ENCODE measurements at places on chromosomes 4 and X.
A peak's percentile ranks its signal among the peaks of the same experiment; 100 is the strongest.

GRCh38 chr4:153594210-153594609 lies 89.9 kb upstream of the TLR2 start:
- no peak for DNase-seq

DNA sequence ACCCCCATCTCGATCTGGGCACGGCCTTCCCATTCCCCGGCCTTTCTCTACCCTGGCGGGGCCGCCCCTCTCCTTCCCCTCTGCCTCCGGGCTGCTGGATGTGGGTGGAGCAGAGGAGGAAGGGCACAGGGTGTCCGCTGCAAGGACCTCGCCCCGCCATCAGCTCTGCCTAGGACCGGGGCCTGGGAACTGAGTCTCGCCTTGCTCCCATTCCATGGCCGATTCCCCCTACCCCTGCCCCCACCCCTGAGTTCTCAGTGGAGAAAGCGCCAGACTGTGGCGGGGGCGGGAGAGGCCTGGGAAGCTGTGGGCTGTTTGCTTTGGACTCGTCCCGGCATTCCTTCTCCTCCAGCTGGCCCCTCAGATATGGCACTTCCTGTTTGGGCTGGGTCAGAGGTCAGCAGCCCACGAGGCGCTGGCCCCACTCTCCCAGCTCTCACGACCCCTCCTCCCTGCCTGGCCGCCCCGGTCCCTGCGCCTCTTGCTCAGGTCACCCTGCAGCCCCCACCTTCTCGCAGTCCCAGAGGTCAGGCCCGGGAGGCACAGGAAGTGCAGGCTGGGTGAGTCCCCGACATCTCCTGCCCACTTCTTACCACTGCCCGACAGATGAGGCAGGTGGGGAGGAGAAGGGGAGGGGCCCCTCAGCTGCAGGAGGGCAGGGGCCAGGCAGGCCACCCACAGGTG lies 6.4 kb upstream of the BGN start:
- no peak for DNase-seq

- no peak for DNase-seq
Observed at GRCh38 chr4:156346959-156347385, 393.3 kb upstream of the CTSO start.

DNA sequence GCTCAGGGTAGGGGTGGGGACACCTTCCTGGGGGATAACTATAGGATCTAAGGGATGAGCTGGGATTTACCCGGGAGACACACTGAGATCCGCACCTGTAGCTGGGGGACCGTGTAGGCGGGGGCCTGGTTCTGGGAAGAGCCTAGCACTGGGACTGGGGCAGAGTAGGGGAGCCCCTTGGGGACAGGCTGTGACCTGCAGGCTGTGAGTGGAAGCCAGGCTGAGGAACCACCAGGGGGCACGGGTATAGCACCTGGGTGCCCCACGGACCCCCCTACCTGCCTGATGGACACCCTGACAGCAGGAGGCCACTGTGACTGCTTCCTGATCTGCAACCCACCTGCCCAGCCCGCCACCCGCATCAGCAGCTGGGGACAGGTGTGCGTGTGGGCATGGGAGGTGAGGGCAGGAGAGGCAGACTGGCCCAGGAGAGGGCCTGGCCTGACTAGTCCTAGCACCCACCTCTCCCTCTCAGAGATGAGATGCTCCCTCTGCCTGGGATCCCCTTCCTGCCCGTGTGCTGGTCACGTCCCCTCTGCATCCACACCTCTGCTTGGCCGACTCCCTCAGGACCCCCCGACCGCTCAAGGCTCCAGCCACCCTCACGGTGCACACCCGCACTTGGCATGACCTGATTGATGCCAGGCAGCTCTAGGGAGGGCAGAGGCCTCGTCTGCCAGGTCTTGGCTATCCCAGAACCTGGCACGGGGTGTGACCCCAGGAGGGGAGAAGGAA lies 94.2 kb upstream of the NKX1-1 start:
- DNase-seq, result peak; percentile 2

DNA sequence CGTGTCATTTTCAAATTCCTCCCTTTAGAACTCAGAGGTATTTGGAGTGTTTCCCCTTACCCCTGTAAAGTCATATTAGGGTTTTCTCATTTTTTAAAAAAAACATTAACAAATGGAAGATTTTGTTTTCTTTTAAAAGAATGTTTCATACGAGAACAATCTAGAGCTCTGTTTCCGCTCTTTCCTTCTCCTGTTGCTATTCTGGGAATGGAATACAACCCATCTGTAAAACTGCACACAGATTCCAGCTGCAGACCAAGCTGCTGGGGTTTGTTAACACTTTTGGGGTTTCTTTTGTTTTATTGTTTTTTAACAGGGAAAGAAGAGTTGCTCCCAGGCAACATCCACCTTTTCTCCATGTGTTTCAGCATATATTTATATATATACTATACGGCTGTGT lies 61.3 kb downstream of the HCCS start:
- no peak for DNase-seq

DNA sequence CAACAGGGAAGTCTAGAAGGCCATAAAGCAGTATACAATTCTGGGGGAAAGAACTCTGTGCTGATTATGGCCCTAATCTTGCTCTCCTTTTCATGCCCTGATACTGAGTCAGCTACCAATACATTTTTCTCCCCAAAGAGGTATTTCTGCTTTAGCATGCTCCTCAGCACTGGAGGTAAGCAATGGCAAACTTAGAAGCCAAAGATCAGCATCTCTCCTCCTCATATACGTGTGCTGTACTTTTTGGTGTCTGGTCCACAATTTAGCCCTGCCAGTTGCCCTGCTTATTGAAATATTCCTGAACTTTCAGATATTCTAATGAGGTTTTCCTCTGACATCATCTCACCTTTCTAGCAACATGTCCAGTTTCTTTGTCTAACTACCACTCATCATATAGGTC lies 226.2 kb downstream of the FSTL5 start:
- no peak for DNase-seq

DNA sequence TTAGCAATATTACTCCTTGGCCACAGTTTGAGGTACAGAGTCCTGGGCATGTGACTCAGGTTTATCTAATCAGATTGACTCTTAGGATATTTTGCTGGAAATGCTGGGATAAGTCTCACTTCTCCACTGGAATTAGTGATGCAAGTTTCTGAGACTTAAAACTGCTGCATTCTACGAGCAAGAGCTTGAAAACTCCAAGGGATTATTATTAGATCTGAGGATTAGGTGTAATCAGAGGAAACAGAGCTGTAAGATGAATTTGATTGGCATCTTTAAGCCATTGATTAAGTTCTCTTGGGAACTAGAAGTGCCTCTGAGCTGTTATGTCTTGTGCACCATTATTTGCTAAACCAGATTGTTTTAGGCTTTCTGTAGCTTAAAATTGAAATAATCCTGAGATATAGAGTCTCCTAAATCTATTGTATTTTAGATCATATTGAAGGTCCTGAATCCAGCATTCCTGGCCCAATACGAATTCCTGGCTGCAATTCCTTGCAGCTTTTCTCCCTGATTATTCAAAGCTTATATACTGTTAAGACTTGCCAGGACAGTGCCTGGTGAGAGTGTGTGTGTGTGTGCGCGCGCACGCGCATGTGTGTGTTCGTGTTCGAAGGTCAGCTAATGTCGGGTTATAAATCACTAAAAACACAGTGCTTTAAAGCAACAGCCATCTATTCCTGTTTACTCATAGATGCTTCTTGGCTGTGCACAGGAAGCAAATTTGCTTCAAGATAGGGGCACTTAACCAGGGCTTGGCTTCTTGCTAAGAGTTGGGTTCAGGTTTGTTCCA lies 735.1 kb downstream of the STIM2 start:
- no peak for DNase-seq

- no peak for DNase-seq
Observed at GRCh38 chr4:128675083-128675482, 134.4 kb upstream of the JADE1 start.

DNA sequence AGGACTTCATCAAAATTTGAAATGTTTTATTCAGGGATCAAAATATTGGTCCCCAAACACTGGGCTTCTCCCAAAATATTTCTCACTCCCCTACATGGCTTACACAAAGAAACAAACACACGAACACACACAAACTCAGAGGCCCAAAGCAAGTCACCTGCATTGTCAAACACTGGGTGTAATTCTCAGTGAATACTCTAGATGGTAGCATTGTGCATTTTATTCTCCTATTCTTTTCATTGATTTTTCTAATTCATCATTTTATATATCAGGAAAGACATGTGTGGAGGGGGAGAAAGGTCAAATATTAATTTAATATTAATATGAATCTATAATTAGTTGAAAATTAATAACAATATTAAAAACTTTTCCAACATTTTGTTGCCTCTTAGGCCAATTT lies 72.3 kb upstream of the TNMD start:
- no peak for DNase-seq

DNA sequence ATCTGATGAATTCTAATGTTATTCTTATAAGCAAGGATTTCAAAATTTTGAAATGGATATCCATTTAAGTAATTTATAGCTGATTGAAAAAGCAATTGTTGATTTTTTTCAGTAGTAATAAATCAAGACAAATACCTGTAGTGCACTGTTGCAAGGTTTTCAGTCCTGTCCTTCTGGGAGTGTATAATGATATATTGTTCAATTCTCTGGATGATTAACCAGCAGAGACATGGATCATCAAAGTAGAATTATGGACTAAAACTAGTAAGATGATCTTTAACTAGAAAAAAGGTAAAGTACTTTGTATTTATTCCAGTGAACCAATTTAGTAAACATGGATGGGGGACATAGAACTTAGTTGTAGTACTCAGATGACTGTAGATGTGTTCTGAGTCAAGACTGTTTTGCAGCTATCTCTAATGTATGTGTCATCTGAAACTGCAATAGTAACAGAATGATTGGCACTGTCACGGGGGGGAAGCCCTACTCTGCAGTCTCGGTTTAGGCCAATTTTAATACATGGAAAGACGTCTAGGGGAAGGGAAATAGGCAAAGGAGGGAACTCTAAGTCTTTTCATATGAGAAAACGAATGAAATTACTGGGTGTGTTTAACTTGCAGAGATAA lies 121.9 kb downstream of the GLRA3 start:
- no peak for DNase-seq

DNA sequence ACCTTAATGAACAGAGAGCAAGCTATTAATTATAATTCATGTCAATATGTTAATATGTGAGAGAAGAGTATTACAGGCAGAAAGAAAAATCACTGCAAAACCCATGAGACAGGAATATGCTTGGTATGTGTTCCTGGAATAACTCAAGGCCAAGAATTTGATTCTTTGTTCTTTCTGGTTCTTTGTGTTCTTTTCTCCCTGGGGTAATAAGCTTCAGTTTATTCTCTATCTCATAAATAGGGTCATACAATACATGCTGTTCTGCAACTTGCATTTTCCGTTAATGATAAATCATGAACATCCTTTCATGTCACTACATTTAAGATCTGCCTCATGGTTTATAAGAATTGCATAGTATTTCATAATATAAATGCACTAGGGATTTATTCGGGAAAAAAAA lies 16.8 kb upstream of the THOC2 start:
- DNase-seq, result no peak

DNA sequence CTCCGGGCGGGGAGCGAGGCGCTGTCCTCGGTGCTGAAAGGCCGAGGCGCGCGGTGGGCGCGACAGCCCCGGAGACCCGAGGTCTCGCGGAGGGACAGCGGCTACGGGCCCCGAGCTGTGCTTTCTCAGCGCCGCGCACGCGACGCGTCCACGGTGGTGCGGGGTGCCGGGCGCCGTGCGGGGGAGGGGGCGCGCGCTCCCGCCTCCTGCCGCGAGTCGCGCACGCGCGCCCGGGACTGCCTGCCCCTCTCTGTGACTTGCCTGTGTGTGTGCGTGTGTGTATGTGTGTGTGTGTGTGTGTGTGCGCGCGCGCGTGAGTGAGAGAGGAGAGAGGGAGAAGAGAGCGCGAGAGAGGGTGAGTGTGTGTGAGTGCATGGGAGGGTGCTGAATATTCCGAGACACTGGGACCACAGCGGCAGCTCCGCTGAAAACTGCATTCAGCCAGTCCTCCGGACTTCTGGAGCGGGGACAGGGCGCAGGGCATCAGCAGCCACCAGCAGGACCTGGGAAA lies at the start of gene GRIA2:
GRIA2 (plus strand) TSS at position 358 of the 511 bp plus-strand sequence. CDS start 315 bp downstream, outside the sequence.
- no peak for DNase-seq

DNA sequence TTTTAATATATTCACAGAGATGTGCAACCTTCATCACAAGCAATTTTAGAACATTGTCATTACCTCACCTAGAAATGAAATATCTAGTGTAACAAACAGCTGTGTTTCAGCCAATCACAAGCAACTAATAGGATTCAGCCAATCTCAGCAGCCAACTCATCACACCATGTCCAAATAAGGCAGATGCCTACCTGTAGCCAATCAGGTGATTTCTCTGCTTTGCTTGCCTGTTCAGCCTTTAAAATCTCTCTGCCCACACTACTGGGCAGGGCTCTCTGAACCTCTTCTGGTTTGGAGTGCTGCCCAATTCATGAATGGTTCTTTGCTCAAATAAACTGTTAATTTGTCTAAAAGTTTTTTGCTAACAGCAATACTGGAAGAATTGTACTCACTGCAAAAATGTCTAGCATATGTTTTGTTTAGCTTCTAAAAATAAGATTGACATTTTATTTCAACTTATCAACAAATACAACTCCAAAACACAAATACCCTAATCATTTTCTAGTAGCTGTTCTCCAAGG lies 52.4 kb upstream of the IGFBP7 start:
- DNase-seq, result no peak

DNA sequence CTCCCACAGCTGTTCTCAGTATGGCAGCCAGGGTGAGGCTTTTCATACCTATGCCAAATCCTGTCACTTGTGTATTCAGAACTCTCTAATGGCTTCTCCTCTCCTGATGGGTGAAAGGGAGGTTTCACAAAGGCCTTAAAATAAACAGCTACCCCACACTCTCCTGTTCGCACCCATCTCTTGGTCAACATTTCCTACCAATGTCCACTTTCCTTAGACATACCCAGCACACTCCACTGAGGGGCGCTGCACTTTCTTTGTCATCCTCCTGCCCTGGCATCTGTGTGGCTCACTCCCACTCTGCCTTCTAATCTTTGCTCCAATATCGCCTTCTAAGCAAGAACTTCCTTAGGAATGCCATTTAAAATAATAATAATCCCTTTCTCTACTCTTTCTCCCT lies 313.3 kb downstream of the PPP3CA start:
- no peak for DNase-seq

DNA sequence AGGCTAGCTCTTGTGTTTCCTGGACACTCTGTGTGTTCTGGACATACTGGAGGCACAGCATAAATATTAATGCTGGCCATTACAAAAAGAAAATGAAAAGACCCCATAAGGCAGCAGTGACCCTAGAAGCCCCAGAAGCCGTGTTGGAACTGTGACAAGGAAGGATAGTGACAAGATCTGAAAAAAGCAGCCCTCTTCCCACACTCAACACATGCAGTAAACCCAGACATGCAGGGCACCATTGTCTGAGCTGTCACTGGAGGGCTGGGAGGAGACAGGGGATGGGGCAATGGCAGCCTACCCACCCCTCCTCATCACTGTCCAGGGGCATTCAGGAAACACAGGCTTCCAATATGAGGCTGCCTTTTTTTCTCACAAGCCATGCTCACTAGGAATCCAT lies 6.5 kb downstream of the TRIM2 start:
- DNase-seq, result no peak
